Naive thymus-derived CD8-positive, alpha-beta T cell (primary cell): ENCODE measurements at places on chromosomes 7 and 10.

DNA sequence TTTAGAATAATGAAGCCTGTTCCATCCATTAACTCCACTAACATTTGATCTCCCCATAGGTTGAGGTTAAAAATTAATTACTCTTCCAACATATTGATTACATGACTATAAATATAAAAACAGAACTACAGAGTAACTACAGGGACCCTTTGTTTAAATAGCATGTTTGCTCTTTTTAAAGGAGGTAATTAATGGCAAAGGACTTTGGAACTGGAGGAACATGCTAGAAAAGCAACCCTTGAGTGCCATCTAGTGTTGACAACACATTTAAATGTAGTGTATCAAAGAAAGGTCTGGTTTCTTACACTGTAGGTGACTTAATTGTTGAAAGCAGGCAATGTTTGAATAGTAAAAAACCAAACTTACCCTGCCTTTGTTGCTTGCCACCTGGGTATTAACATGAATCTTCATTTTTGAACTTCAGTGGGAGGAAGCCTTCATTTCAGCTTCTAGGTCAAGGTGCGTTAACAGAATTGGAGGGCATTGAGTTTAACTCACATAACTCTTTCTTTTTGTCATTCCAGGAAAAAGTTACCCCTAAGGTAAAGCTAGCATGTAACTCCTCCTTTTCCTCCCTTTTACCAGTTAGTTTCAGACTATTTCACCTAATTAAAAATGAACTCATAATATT, 52.6 kb upstream of the CAPZA2 start:
- no peak for DNase-seq

DNA sequence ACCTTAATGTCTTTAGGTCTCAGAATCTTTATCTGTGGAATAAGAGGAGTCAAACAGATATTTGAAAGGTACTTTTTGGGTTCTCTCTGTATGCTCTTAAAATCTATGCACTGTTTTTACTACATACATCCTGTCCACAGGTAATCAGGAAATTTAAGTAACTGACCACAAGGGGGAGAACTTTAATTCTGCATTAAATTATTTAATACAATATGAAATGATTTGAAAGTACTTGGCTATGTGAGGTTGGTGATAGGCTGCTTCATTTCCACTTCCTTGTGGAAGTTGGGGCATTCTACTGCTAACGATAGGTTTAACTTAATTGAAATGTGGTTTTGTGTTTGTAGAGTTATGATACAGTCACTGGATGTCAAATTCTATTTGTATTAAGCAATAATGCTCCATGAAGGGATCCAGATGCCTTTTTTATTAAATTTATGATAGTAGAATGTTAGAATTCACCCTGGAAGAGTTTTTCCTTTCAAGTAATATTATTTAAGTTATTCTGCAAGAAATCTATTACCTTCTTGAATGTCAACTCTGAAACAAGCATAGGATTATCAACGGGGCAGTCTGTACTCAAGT, 6.0 kb downstream of the TEX47 start:
- DNase-seq: no peak

DNA sequence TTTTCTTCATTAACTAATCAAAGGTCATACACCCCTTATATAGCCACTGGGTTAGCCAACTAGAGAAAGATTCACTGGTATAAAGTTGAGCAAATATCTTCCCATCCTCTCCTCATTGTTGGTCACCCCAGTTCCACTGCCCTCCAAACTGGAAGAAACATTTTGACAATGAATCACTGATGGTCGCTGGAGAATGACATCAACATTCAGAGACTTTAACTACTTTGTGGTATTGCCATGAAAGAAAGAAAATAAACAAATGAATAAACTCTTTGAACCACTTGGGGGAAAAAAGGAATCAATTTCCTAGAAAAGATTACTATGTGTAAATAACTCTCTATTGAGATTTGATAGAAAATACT, 23.4 kb downstream of the HYCC1 start:
- no peak for DNase-seq

- DNase-seq: no peak
Measured at GRCh38 chr7:100215895-100216294, 3.9 kb upstream of the PVRIG start.

DNA sequence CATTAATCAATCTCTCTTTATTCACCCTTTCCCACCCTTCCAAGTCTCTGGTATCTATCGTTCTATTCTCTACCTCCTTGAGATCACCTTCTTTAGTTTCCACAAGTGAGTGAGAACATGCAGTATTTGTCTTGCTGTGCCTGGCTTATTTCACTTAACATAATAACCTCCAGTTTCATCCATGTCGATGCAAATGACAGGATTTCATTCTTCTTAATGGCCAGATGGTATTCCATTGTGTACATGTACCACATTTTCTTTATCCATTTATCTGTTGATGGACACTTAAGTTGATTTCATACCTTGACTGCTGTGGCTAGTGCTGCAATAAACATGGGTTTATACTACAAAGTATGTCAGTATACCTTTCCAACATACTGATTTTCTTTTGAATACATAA, 3.8 kb upstream of the AOAH start:
- no peak for DNase-seq

DNA sequence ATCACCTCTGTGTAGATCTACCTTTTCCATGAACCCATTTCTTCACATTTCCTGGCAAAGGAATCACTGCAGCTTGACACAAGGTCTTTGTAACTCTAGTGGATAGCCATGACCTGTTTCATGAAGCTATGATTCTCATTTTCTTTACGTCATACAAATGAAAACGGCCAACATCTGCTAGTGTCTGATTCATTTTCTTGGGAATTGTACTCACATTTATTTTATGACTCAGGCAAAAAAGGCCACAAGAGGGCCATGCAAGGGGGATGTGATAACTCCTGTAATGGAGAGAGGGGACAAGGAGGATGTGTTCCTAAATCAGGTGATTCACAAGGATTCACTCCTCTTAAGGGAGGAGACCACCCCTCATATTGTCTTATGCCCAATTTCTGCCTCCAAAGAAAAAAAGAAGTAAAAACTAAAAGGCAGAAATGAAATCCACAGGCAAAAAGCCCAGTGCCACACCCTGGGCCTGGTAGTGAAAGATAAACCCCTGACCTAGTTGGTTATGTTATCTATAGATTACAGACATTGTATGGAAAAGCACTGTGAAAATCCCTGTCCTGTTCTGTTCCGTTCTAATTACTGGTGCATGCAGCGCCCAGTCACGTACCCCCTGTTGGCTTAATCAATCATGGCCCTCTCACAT, 249.9 kb downstream of the IPMK start:
- DNase-seq: no peak

DNA sequence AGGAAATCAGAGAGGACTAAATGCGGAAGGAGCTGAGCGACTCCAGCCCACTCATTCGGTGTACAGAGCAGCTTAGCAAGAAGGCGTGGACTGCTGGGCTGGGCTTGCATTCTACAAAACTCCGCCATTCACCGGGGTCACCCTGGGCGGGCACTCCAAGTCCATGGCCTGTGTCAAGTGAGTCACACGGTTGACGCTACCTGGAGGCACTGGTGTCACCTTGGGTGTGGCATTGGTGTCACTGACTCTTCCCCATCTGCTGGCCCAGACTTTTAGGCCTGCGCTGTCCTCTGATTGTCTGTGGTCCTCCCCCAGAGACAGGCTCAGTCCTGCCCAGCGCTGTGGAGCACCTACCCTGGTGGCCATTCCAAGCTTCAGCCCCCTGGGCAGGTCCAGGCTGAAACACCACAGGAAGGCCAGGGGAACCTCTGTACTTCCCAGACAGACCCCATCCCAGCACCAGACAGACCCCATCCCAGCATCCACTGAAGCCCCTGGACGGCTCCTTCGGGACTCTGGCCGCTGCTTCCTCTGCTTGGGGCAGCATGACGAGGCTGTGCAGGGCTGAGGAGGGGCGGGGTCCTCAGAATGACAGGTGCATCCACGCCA, 30.6 kb upstream of the CNPY1 start:
- DNase-seq: no peak

DNA sequence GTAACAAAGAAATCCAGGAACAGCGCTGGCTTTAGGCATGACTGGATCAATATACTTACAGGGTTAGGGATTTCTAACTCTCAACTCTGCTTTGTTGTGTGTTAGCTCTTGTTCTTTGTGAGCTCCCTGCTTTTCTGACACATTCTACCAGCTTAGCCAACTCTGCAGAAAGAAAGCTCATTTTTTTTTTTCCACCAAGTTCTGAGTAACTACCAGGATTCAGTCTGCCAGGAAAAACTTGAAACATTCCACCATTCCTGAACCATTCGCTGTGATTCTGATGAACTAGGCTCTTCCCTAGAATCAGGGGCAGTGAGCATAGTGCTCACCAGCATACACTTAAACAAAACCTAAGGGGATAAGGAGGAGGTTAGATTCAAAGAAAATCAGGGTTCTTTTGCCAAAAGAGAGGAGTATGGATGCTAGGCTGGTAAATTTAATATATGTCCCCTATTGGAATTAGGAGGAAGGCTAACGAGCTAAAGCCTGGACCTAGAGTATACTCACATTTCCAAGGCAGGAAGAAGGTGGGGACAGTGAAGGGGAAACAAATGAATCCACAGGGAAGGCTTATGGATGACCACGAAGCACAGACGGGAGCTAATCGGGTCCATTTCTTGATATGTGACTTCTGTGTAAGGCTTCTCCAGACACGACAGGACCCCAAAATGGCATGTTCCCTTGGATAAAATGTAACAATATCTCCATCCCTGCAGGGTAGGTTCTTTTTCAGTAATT, 183.4 kb downstream of the PRKG1 start:
- no peak for DNase-seq

GRCh38 chr7:128020159-128020558, 11.1 kb downstream of the LRRC4 start:
- no peak for DNase-seq

DNA sequence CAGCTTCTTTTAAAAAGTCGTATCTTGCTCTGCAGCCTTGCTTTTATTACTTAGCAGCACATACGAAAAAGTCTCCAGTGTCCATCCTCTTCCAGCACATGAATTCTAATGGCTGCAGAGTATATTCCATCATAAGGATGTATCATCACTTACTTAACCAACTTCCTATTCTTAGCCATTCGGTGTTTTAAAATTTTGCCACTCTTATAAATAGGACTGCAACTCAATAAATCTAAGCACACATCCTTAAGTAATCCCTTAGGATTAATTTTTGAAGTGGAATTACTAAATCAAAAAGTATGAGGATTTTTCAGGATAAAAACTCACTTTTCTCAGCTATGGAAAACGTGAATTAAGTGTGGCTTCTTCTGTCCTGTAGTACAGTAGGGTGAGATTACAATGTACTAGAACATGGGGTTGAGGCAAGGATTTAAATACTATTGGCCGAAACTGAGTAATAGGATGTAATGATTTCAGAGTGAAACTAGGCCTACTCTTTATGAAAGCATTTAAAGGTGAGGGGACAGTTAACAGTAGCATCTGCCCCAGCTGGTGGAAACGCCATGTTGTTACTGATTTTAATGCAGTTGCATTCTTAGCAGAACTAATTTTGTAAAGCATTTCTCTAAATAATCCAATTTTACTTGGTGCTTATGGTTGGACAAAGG, 1035.5 kb downstream of the LRMDA start:
- DNase-seq: no peak

DNA sequence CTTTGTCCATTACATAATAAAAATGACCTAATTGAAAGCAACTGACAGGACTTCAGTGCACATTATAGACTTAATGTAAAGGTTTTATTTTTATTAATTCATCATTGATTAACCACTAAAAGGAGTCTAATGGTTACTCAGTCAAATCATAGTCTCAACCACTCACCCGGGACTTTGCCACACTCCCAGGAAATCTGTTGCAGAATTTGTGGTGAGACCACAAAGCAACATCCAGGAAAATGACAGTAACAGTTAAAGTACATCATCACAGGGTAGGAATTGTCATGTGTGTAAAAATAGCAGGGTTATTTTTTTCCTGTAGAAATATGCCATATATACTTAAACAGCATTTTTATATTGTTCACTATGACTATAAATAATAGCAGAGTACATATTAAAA, 6.3 kb upstream of the HGF start:
- no peak for DNase-seq

DNA sequence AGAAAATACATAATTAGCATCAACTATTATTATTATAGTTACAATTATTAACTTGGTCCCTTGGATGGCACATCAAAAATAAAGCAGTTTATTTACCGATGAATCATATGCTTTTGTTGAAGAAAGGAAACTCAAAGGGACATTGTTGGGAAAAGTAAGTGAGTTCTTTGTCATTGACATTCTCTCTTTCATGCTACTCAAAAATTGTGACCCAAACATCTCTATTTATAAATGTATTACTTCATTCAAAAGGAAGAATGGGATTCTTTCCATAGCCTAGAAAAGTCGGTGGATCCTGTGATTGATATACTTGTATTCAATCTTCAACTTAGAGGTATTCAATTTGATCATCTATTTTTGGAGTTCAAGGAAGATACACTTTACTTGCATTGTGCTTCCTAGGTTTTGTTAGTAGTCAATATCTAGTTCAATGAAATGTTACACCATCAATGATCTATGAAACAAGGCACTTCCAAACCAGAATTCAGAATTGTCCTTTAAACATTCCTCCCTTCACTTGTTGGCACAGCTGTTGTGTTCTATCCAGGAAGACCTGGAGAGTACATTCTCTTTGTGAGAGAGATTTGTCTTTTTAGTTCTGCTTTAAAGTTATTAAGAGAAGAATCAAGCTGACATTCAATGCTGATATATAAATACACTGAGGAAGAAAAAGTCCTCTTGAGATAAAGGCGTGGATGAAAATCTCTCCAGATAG, 235.2 kb downstream of the TMEM26 start:
- DNase-seq: no peak

DNA sequence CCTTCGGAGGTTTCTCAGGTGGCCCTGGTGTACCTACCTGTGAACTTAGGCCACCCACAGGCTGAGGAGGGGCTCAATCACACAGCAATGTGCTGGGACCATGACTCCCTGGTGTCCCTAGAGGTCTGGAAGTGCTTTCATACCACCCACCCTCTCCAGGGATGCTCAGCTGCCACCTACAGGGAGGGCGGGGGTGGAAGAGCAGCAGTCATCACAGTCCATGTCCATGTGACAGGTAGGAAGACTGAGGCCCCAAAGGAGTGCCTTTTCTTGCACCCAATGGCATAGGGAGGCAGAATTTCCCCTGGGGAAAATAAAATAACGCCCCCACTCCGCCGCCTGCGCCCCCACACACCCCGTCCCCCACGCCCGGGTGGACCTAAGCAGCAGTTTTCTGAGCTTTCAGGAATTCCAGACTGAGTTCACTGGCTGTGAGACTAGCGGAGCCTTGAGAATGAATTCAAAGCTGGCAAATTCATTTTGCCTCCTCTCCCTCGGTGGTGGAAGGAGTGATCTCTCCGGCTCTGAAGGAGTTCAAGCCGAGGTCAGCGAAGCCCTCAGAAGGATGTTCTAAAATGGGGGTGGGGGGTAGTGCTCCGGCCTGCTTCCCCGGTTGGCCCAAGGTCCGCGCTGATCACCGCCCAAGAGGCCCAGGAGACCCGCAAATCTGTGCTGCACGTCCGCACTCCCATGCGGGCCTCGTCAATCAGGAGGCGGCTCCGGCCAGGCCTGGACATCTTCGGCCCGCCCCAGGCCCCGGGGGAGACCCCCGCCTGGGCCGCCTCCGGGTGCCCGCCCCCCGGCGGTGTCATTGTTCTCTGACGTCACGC, 2.1 kb upstream of the ZMIZ1 start:
- peak; percentile 25 for DNase-seq

- DNase-seq: no peak
Measured at GRCh38 chr10:119393421-119393820, 149.1 kb downstream of the RGS10 start.

- no peak for DNase-seq
Measured at GRCh38 chr7:137980308-137980707, 21.6 kb downstream of the CREB3L2 start.
